ENCODE measurements at places on chromosomes 7 and 10. TPM values are rescaled to one million over a fixed set of nuclear protein-coding genes. Genes with fewer than 3 reads are reported as not detected.

SMNDC1 gene
- 8.6 TPM for total RNA-seq

TLX1 gene
- total RNA-seq = not detected

GRCh38 chr10:132908621-132909295 lies 33.6 kb downstream of the CFAP46 start:
- no peak for DNase-seq

GRCh38 chr10:117014835-117015234 lies 9.8 kb upstream of the SHTN1 start:
- DNase-seq = no peak

- no peak for DNase-seq
Measured at GRCh38 chr10:28177944-28178637, 124.8 kb downstream of the MPP7 start.

- DNase-seq = peak; percentile 88
Measured at GRCh38 chr10:46282842-46283574, 3.8 kb upstream of the ANTXRL start.

DNA sequence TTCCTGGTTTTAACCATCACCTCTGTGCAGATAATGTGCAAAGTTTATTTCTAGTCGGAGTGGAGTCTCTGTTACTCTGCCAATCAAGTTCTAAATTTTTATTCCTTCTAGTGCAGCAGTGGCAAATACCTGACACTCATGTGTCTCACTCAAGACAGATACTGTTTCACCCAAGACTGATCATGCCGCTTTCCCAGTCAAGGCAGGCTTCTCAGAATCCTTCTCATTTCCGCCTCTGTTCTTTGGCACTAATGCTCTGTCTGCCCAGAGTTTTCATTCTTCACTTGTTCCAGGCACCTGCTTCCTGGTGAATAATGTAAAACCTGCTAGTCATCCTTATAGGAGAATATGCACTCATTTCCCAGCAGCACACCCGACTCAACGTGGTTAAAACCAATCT lies 24.7 kb downstream of the MET start:
- DNase-seq = no peak

All from muscle of leg (tissue), 16 donors.